ENCODE measurements at places on chromosomes 7 and 10.

DNA sequence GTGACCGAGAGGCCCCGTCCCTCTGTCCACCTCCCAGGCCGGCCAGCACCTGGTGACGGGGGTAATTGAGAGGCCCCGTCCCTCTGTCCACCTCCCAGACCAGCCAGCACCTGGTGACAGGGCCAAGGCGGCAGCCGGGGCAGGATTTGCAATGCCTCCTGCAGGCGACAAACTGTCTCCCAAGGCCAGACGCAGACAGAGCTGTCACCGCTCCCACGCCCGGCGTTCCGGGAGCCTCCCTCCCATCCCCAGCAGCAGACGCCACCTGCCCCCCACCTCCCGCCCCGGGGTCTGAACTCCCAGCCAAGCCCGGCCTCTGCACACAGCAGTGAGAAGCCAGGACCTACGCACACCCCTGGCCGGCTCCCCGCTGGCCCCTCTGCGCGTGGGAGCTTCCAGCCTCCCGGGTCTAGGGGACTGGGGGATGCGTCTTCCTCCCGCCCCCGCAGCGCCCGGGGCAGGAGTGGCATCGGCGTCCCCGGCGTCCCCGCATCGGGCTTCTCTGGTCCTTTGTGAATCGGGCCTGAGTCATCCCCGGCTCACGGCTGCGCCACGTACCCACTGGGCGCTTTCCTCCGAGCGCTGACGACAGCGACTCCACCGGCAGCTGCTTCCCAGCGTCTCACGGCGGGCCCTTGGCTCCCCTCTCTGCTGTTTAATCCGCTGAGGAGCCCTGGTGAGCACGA lies 95.1 kb upstream of the DIP2C start:
- DNase-seq = peak; percentile 23

DNA sequence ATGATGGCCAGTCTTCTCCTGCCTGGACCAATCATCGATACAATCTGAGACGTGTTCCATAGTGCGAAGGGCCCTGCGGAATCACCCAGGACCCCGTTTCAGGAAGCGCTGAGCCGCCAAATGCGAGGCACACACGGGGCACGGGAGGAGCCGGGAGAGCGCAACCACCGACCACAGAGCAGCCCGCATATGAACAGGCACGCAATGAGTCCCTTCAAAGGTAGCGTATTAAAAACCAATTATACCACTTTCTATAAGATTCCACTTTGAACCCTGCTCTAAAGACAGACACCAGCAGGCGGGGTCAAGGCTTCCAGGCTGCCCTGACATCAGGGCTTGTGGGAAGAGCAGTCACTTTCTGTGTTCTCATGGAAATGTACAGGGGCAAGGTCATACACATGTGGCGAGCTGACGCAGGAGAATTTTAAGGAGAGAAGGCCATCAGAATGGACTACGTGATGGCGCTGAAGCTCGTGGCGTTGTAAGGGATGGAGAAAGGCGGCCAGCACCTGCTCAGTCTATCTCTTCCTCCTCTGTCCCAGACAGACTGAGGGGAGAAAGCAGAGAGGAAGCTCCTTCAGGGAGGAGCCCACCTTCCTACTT lies 46.2 kb downstream of the AMZ1 start:
- no peak for DNase-seq

DNA sequence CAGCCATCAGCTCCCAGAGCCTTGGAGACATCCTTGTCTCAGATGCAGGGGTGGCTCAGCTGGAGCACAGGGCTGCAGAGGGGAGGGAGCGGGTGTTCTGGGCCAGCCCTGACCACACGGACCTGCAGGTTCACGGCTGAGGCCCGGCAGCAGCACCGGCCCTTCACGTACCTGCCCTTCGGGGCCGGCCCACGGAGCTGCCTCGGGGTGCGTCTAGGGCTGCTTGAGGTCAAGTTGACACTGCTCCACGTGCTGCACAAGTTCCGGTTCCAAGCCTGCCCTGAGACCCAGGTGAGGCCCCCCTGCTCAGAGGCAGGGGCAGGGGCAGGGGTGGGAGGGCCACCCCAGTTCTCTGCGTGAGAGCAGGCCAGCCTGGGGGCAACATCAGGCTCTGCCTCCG lies 45.2 kb downstream of the PARP12 start:
- DNase-seq = no peak

DNA sequence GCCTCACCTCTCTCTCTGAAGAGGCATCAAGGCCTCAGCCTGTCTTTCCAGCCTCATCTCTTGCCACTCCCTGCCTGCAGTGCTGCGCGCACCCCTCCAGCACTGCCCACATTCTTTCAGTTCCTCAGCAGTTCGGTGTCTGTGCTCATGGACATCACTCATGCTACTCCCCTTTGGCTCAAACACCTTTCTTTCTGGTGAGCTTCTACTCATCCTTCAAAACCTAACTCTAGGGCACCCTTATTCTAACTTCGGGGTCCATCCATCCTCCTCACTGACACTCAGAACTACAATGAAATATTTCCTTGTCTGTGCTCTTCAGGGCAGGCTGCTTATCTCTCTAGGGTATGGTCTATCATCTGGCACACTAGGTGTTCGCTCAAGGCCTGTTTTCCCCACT lies 169.9 kb upstream of the BMPER start:
- DNase-seq = no peak

Measured in activated naive CD4-positive, alpha-beta T cell (primary cell).